ENCODE measurements at places on chromosomes 3 and 15. TPM values are rescaled to one million over a fixed set of nuclear protein-coding genes. Genes with fewer than 3 reads are reported as not detected.

GRCh38 chr3:107831590-107831989, 259.2 kb downstream of the CD47 start:
- DNase-seq: no peak
- no peak overlapping the region for H3K4me3 ChIP-seq
- no peaks in the 10 kb centered on the region for H3K36me3 ChIP-seq
- no peak overlapping the region for H3K27ac ChIP-seq
- H3K27me3 ChIP-seq: no peaks in the 10 kb centered on the region

- no peaks in the 10 kb centered on the region for H3K36me3 ChIP-seq
- no peak for DNase-seq
- no peak overlapping the region for H3K4me3 ChIP-seq
- no peaks in the 10 kb centered on the region for H3K27me3 ChIP-seq
- no peaks in the 10 kb centered on the region for H3K4me1 ChIP-seq
These were observed 29.1 kb upstream of the MTMR10 start for GRCh38 chr15:31020542-31020941.

- peaks cover 10% of the 10 kb centered on the region for H3K4me1 ChIP-seq
These were observed 1.7 kb downstream of the GABRG3 start for GRCh38 chr15:26972636-26973035.

GRCh38 chr3:43326891-43327581, 40.7 kb downstream of the SNRK start:
- H3K36me3 ChIP-seq: no peaks in the 10 kb centered on the region
- no peak overlapping the region for H3K4me3 ChIP-seq

DNA sequence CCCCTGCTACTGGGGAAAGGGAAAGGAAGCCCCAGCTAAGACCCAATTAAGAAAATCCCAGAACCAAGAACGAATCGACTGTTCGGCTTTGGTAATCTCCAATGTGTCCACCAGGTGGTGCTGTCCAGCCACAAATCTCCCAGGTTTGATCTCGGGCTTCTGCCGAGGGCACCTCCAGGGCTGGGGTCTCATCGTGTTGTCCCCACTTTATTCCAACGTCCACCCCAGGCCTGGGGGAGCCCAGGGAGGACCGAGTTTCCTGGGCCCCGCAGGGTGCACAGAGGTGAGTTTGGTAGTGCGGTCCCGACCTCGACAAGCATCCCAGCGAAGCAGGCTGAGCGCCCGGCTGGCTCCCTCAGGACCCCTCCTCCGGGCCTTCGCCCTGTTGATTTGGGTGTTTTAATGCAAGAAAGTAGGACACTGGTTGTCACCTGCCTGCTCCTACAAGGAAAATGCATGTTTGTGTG, 185.1 kb downstream of the GOLGA6L6 start:
- no peaks in the 10 kb centered on the region for H3K27me3 ChIP-seq
- H3K27ac ChIP-seq: no peak overlapping the region
- no peak for DNase-seq
- H3K4me3 ChIP-seq: no peak overlapping the region

- H3K36me3 ChIP-seq: no peaks in the 10 kb centered on the region
- H3K27me3 ChIP-seq: peaks cover 3% of the 10 kb centered on the region
- H3K4me3 ChIP-seq: no peak overlapping the region
- peaks cover 44% of the 10 kb centered on the region for H3K4me1 ChIP-seq
- DNase-seq: no peak
- no peak overlapping the region for H3K27ac ChIP-seq
These were observed 286.9 kb downstream of the UACA start for GRCh38 chr15:70476441-70476840.

- no peak overlapping the region for H3K4me3 ChIP-seq
- H3K4me1 ChIP-seq: no peaks in the 10 kb centered on the region
- DNase-seq: no peak
These were observed 58.9 kb downstream of the ATG7 start for GRCh38 chr3:11331101-11331500.

GRCh38 chr3:28727307-28727706, 378.7 kb upstream of the AZI2 start:
- no peaks in the 10 kb centered on the region for H3K4me1 ChIP-seq
- no peaks in the 10 kb centered on the region for H3K36me3 ChIP-seq
- H3K4me3 ChIP-seq: no peak overlapping the region
- H3K27ac ChIP-seq: no peak overlapping the region

- DNase-seq: peak; percentile 98
- H3K4me3 ChIP-seq: peak overlapping the region; percentile 10
- H3K36me3 ChIP-seq: peaks cover 19% of the 10 kb centered on the region
- no peaks in the 10 kb centered on the region for H3K4me1 ChIP-seq
- H3K27me3 ChIP-seq: no peaks in the 10 kb centered on the region
These were observed 25.5 kb downstream of the SETD5 start for GRCh38 chr3:9422712-9423424.

DNA sequence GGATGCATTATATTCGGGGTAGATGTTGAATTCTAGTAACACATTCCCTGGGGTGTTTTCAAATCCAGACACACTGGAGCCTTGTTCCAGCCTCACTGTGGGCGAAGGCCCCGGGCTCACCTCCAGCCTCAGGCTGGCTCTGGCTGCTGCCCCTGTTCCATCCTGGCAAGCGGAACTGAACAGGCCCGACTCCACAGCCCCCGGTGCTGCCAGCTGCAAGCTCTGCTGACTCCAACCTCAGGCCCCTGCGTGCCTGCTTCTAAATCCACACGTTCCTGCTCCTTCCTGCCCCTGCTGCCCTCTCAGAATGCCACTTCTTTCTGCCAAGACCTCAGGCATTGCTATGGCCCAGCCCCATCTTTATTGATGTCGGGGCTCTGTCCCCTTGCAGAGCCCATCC, 90.6 kb downstream of the LIPC start:
- H3K27ac ChIP-seq: no peak overlapping the region
- H3K4me3 ChIP-seq: no peak overlapping the region
- DNase-seq: no peak
- no peaks in the 10 kb centered on the region for H3K36me3 ChIP-seq

DNA sequence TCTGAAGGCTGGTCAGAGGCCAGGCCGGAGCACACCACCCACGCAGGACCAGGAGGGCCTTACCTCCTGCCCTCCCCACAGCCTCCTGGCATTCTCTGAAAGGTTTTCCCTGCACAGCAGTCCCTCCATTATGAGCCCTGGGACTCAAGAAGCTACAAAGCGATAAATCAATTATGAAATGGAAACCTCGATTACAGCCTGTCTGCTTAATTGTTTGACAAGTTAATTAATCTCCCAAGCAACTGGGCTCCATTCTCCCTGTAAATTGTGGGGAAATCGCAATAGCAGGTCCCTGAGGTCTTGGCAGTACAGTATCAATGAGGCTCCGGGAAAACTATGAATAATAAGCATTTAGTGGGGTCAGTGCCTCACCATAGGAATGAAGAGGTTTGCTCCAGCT, 683.5 kb downstream of the NTRK3 start:
- H3K36me3 ChIP-seq: no peaks in the 10 kb centered on the region
- no peak overlapping the region for H3K27ac ChIP-seq
- no peak for DNase-seq
- no peak overlapping the region for H3K4me3 ChIP-seq
- peaks cover 4% of the 10 kb centered on the region for H3K4me1 ChIP-seq

GRCh38 chr3:31225923-31226322, 306.8 kb upstream of the STT3B start:
- no peak overlapping the region for H3K27ac ChIP-seq
- H3K27me3 ChIP-seq: no peaks in the 10 kb centered on the region
- no peak for DNase-seq
- no peak overlapping the region for H3K4me3 ChIP-seq
- no peaks in the 10 kb centered on the region for H3K4me1 ChIP-seq

GRCh38 chr15:81400640-81401236, 26.7 kb upstream of the TMC3 start:
- no peaks in the 10 kb centered on the region for H3K27me3 ChIP-seq
- no peaks in the 10 kb centered on the region for H3K36me3 ChIP-seq
- no peak overlapping the region for H3K27ac ChIP-seq
- peak; percentile 48 for DNase-seq
- no peaks in the 10 kb centered on the region for H3K4me1 ChIP-seq
- H3K4me3 ChIP-seq: no peak overlapping the region

GRCh38 chr3:81923038-81923437, 161.6 kb upstream of the GBE1 start:
- H3K27me3 ChIP-seq: no peaks in the 10 kb centered on the region
- no peak overlapping the region for H3K4me3 ChIP-seq
- no peak overlapping the region for H3K27ac ChIP-seq
- no peaks in the 10 kb centered on the region for H3K4me1 ChIP-seq
- DNase-seq: no peak
- no peaks in the 10 kb centered on the region for H3K36me3 ChIP-seq

DNA sequence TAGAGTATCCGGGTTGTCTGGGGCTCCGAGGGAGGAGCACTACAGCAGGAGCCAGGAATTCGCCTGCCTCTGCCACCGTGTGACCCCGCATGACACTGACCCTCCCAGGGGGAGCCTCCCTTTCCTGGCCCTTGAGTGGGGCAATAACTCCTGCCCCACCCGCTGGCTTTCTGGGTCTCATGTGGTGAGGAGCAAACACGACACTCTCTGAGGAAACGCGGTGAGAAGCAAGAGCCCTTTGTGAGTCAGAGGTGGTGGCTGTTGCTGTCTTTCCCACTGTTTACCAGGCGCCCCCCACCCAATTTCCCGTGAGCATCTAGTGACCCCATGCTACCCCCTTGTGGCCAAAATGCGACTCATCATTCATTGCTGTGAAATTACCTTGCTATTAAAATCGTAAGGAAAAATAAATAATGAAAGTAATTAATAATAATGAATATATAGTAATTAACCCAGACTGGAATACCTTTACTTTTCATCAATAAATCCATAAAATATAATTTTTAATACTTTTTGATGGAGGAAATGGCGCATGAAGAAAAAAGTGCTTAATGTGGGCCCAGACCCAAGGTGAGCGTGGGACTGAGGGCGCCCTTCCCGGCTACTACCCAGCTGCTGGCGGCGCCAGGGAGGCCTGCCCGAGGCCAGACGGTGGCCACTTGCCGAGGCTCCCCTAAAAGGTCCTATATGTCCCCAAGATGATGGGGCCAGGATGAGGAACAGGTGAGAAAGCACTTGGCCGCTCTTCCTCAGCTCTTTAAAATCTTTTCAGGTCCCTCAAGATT, 29.3 kb downstream of the CCNL1 start:
- peak overlapping the region; percentile 94 for H3K27ac ChIP-seq
- H3K4me1 ChIP-seq: peaks cover 34% of the 10 kb centered on the region

The EFCAB12 gene
- 4.9 TPM for total RNA-seq

The ANKRD63 gene
- not detected for total RNA-seq

The KBTBD13 gene
- total RNA-seq: not detected

The ACAD11 gene
- 42.2 TPM for total RNA-seq

The PRR20G gene
- not detected for total RNA-seq

The OPA1 gene
- total RNA-seq: 90.4 TPM

Data from spinal cord (tissue), 10 donors.